ENCODE measurements at places on chromosomes 13 and 19. TPM values are rescaled to one million over a fixed set of nuclear protein-coding genes. Genes with fewer than 3 reads are reported as not detected.

DNA sequence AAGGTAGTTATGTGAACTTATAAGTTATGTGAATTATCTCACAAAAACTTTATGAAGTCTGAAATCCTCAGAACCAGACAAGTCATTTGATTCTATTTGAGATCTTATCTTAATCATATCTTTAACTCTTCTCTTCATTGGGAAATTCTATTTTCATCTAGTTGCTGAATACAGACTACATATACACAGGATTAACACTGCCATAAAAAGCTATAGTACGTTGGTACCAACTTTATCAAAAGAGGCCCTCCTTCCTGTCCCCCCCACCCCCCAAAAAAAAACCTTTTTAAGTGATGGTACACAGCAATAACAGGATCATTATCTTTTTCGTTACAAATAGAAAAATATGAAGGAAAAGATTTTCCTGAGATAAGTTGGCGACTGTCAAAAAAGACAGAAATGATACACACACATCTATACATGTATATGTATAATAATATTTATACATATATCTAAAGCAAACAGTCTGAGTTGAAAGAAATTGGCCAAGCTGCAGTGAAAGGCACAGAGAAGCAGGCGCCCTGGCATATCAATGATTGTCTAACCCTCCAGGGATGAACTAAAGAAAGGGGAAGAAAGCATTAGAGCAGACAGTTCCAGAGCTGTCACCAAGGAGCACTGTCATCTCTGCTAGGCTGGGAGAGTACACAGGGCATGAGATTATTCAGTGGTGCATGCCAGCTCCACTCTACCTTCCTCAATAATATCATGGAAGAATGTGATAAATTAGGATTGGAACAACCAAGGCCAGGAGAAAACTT is 116.7 kb downstream of the KLF12 start:
- peaks cover 6% of the 10 kb centered on the region for H3K4me1 ChIP-seq
- no peak overlapping the region for H3K4me3 ChIP-seq
- no peak overlapping the region for H3K27ac ChIP-seq

CABP5 gene
- total RNA-seq: not detected

GRCh38 chr13:98539666-98540065 is 37.2 kb downstream of the STK24 start:
- H3K27ac ChIP-seq: no peak overlapping the region
- H3K4me3 ChIP-seq: no peak overlapping the region
- H3K4me1 ChIP-seq: peaks cover 61% of the 10 kb centered on the region
- no peak for DNase-seq
- no peaks in the 10 kb centered on the region for H3K27me3 ChIP-seq
- no peaks in the 10 kb centered on the region for H3K36me3 ChIP-seq

- H3K36me3 ChIP-seq: no peaks in the 10 kb centered on the region
- DNase-seq: no peak
- H3K27ac ChIP-seq: no peak overlapping the region
Measured at GRCh38 chr19:55434356-55434919, 8.7 kb downstream of the SHISA7 start.

DNA sequence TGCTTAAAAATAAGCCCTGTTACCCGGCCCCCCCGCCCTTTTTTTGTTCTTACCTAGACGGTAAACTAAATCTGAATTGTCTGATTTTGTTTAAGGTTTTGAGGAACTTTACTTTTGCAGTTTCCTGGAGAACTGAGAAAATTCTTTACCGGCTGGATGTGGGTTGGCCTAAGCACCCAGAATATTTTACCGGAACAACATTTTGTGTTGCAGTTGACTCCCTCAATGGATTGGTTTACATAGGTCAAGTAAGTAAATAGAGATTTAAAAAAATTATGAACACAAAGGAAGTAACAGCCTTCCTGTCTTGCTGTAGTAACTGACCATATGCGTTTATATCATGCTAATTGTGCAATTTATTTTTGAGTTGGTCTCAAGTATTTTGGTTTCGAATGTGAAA is 785 bp downstream of the NHLRC3 start:
- peak overlapping the region; percentile 89 for H3K27ac ChIP-seq
- peaks cover 20% of the 10 kb centered on the region for H3K36me3 ChIP-seq
- H3K4me3 ChIP-seq: peak overlapping the region; percentile 98
- DNase-seq: no peak
- peaks cover 31% of the 10 kb centered on the region for H3K4me1 ChIP-seq

DNA sequence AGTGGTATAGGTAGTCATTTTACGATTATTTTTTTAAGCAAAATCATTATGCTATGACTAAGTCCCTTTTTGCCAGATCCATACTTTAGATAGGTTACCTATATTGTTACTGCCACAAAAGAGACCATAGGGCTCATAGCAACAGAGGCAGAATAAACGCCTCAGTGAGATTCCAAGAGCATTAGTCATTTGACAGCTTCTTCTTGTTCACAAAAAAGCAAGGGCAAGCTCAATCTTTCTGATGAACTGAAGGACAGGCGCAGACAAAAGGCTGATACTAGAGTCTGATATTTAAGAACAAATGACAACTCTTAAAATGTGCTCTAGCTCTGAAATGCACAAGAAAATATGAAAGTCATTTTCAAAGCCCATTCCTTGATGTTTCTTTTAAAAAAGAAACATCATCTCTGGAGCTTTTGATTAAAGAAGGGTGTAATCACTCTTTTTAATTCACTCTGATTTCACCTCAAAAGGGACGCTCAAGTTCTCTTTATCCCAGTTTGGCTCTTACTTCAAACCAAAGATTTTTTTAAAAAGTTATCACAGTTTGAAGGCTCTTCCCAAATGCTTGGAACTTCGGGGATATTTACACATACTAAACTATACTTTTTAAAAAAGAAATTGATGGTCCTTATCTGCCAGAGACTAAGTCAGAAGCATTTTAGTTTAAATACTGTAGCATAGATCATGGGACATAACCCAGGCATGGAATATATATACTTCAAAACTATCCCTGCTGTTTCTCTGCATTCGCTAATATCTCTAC is 187.2 kb downstream of the EFNB2 start:
- H3K36me3 ChIP-seq: no peaks in the 10 kb centered on the region
- H3K4me1 ChIP-seq: no peaks in the 10 kb centered on the region
- H3K27ac ChIP-seq: no peak overlapping the region
- no peak for DNase-seq

DNA sequence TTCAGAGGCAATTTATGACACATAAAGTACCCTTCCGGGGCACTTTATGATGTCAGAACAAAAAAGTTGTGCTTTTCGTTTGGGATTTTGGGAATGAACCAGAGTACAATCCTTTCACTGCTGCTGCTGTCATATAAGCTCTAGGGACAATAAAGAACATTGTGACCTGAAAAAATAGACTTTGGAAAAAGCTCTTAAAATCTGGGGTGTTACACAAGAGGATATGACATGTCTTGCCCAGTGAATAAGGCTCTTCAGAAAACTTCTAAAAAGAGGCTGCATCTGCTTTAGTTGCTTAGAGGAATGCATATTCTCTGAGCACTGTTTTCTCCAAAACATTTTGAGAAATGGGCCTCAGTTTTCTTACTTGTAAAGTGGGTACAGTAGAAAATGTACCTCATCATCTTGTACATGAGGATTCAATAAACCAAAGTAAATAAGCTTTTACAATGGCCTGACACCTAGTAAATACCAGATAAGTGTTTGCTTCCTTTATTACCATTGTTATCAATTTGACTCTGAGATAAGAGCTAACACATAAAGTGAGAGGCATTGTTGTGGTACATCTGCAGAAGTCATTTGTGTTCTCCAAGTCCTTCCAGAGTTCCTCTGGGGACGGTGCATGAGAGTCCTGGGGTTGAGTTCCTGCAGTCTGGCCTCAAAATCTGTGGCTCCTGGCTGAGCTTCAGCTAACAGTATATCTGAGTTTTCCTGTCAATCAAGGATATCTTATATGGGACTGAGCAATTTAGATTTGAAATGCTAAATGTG is 67.4 kb upstream of the EDNRB start:
- H3K27ac ChIP-seq: no peak overlapping the region
- no peaks in the 10 kb centered on the region for H3K36me3 ChIP-seq
- no peaks in the 10 kb centered on the region for H3K4me1 ChIP-seq
- H3K27me3 ChIP-seq: no peaks in the 10 kb centered on the region

Data from spleen (tissue), 13 donors.